Renal cortical epithelial cell (primary cell): ENCODE measurements at places on chromosomes 7 and 10. TPM values are rescaled to one million over a fixed set of nuclear protein-coding genes. Genes with fewer than 3 reads are reported as not detected.
A peak's percentile ranks its signal among the peaks of the same experiment; 100 is the strongest.

WNT8B gene
- total RNA-seq: not detected in 2 replicates

DNA sequence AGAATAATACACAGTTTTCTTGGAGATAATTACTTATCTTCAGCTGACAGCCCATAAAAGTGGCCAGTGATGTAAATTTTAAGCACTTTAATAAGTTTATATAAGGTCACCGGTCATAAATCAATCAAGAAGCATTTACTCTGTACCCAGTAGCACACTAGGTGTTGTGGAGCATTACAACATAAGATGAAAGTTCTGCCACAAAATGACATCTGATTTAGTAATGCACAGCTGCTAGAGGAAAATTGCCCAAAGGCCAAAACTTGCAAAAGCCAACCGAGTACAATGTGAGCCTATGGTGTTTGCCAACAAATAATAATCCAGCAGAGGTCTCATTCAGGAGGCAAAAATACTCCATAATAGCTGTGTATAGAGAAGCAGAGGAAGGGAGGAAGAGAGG, 63.6 kb downstream of the GPR37 start:
- no peak for DNase-seq

GRCh38 chr7:73518470-73518869, 3.6 kb downstream of the BAZ1B start:
- DNase-seq: no peak

FRMD4A gene
- 8.5 and 18.6 TPM in 2 replicates for total RNA-seq

DNA sequence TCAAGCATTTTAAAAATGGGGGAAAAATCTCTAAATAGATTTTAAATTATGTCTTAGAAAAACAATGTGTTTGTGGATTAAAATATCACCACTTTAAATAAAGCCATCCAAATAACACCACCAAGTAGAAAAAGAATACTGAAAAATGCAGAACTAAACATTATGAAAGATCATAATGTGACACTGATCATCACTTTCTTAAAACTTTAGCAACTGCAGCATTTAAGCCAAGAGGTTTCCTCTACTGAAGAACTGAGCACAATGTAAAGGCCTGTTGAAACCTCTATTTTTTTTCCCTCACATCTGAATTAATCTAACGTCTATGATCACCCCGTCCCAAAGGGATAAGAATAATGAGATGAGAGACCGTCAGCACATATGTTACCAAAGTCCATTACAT, 18.6 kb downstream of the MINDY3 start:
- DNase-seq: no peak

- DNase-seq: no peak
These were observed 91.0 kb downstream of the ADCY1 start for GRCh38 chr7:45665172-45665571.

HSPA14 gene
- 9.5 and 13.7 TPM in 2 replicates for total RNA-seq

- DNase-seq: no peak
These were observed 307.0 kb upstream of the IMMP2L start for GRCh38 chr7:111869280-111869679.

- peak; percentile 38 for DNase-seq
These were observed 84.6 kb downstream of the CH25H start for GRCh38 chr10:89122433-89123051.

GNAT3 gene
- total RNA-seq: not detected in 2 replicates

DNA sequence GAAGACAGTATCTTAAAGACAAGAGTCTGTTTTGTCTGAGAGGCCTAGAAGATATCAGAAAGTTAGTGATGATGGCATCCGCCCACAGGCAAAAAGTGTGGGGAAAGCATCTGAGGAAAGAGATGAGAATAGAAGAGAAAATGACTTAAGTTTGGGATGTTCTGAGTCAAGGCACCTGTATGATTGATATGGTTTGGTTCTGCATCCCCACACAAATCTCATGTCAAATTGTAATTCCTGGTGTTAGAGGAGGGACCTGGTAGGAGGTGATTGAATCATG, 568.2 kb upstream of the MGMT start:
- no peak for DNase-seq

DNA sequence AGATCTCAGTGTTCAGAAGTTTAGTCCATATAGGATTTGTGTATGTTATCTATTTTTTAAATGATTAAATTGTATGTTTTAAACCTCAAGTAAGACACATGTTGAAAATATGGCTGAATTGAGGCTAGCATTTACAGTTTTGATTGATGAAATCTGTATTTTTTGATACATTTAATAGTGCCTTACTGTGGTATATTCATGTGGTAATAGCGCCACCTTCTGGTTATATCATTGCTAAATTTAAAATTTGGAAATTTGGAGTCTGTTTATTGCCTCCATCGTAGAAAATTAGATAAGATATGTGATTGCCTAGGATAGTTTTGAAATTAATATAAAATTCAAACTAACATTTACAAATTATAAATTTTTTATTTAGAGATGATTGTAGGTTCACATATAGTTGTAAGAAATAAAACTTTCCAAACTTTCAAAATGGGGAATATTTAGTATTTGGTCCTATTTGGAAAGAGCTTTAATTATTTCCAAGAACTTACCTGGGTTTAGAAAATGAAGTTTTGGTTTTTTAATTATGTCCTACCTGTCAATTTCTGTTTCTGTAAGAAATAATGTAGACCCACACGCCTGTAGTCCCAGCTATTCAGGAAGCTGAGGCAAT, 19.1 kb upstream of the ARMS2 start:
- peak; percentile 34 for DNase-seq

CTBP2 gene
- 89.4 and 109 TPM in 2 replicates for total RNA-seq

VWDE gene
- total RNA-seq: 1.6 and 3.0 TPM in 2 replicates

GRCh38 chr10:71382757-71383156, 14.0 kb upstream of the CDH23 start:
- DNase-seq: no peak

DNA sequence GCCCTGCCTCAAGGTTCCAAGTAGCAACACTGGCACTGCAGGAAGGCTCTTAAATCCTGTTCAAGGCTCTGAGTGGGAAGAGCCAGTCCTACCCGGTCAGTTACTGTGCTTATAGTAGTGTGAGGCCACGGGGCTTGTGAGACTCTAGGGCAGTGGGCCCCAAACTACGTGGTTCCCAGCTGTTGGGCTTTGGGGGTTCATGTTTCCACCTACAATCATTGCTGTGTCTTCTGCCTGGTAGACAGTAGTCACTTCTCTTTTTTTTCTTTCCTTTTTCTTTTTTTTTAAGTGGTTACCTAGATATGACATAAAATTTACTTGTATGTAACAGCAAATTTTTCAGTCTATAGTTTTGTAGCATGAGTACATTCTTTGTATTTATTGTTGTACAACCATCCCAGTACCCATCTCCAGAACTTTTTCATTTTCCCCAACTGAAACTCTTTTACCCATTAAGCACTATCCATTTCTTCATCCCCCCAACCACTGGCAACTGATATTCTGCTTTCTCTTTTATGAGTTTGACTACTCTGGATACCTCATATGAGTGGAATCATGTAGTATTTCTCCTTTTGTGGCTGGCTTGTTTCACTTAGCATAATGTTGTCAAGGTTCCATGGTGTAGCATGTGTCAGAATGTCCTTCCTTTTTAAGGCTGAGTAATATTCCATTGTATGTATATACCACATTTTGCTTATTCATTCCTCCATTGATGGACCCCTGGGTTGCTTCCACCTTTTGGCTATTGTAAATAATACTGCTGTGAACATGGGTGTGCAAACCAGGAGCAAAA, 7.7 kb downstream of the UBTD1 start:
- no peak for DNase-seq

DNA sequence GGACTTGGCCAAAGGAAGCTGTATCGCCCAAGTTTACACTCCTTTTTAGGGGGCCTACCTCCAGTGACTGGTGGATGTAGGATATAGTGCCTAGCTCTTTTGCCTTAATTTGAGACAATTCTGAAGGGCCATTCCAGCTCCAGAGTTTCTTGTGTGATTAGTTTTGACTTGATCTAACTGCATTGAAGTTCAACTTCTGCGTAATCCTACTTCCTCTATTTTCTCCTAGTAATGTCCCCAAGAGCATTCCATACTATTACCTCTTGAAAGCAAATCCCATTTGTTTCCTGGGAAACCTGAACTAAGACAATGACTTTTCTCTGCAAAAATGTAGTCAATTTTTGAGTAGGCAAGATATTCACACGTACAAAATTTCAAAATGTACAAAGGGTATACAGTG, 4.7 kb upstream of the H2AZ2 start:
- DNase-seq: no peak

GPR37 gene
- 1.2 and 4.2 TPM in 2 replicates for total RNA-seq

- DNase-seq: peak; percentile 38
These were observed 48.4 kb downstream of the FRMD4A start for GRCh38 chr10:14282276-14282675.

RUFY2 gene
- total RNA-seq: 19.8 and 24.6 TPM in 2 replicates

DNA sequence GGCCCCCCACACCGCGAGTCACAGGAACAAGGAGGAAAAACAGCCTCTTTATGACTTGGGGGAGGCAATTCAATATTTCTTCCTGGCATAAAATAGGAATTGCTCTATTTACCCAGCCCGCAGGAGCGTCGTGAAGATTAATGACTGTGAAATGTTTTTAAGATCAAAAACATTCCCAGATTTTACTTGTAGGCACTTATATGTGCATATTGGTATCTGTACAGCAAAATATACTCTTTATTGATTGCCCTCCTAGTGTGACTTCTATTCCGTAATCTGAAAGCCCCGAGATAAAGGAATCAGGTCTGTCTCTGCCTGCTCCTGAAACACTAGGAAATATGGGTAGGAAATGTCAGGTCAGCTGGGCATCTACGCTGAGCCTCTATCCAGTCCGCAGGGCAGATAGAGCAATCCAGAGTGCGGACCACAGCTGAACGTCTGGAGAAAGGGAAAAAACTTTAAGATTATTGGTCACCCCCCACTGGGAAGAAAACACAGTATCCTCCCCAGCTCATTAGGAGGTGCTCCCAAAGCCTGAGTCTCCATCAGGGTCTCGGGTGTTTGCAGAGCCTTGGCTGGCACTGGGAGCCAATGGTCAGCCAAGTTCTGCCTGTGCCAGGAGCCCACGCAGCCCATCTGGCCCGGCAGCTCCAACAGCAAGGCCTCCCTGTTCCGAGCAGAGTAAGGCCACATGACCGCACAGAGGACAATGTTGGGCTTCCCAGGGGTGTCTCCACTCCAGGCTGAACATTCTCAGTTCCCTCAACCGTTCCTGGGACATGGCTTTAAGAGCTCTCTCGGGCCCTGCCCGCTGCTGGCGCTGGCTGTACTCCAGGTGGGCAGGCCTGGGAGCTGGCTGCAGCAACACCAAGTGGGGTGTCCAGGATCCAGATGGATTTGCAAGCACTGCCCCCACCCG, 7.7 kb downstream of the CTBP2 start:
- peak; percentile 73 for DNase-seq

GRCh38 chr7:94941844-94942632, 34.6 kb downstream of the PPP1R9A start:
- DNase-seq: no peak

CARD11 gene
- total RNA-seq: 20.1 and 25.3 TPM in 2 replicates

GRCh38 chr10:12839941-12840611, 161.4 kb downstream of the CCDC3 start:
- no peak for DNase-seq

GRCh38 chr10:82288461-82288881, 413.5 kb downstream of the NRG3 start:
- DNase-seq: peak; percentile 87

- DNase-seq: no peak
These were observed 227.9 kb downstream of the WDR37 start for GRCh38 chr10:1284076-1284475.

CPEB3 gene
- total RNA-seq: 0.69 and 1.8 TPM in 2 replicates
